ENCODE measurements at places on chromosomes 3 and 15.

GRCh38 chr15:90838139-90838538 is 30.2 kb upstream of the FURIN start:
- DNase-seq: peak; percentile 82

DNA sequence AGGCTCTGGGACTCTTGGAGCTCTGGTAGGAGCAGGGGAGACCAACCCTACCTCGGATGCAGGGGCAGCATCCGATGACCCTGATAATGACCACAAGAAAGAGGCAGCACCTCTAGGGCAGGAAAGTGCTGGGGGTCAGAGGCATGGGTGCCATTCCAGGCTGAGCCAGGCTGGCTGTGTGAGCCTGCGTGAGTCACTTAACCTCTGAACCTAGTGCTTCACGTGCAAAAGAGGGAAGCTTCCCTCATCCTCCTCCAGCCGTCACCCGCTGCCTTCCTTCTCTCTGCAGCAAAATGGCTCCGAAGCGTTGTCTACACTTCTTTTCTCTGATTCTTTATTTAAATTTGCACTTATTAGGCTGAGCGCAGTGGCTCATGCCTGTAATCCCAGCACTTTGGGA is 35.5 kb downstream of the ZDHHC19 start:
- no peak for DNase-seq

DNA sequence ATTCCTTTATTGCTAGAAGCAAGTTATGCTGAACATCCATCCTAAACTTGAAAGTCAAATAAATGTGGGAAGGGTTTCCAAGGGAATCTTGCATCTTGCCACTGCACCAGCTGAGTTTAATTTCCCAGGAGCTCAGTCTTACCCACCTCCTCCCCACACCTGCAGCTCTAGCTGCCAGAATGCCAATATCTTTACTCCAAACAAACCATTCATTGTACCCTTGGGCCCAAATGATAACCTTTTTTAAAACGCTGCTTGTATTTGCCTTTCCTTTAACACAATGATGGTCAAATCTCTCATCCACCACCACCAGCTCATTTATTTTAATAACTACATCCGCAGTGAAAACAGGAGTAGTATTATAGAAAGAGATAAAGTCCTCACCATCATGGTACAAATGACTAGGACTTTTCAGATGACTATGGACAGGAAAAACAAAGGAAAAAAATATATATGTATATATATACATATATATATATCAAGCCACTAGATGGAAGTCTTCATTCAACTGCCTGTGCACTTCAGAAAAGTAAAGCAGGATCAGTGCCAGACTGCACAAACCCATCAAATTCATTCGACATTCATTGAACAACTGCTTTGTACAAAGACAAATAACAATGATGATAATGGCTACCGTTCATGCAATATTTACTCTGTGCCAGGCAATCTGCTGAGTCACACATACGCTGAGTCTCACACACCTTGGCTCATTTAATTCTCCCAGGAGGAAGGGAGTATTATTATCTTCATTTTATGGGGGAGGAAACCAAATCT is 44.0 kb downstream of the BFSP2 start:
- no peak for DNase-seq

DNA sequence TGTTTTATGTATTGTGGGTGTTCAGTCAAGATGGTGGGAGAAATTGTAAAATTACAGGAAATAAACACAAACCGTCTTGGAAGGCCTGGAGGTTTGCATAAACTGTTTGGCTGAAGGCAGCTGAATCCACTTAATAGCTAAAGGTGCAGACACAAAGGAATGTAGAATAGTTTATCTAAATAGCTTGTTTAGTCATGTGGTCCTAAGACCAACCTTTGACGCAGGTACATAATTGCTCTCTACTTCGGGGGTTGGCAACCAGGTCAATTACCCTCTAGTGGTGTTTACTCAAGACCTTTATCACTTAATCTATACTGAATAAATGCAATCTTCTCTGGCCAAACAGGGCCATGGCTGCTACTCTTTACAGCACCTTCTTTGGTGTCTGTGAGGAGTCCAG is 502.8 kb downstream of the IGSF11 start:
- DNase-seq: no peak

DNA sequence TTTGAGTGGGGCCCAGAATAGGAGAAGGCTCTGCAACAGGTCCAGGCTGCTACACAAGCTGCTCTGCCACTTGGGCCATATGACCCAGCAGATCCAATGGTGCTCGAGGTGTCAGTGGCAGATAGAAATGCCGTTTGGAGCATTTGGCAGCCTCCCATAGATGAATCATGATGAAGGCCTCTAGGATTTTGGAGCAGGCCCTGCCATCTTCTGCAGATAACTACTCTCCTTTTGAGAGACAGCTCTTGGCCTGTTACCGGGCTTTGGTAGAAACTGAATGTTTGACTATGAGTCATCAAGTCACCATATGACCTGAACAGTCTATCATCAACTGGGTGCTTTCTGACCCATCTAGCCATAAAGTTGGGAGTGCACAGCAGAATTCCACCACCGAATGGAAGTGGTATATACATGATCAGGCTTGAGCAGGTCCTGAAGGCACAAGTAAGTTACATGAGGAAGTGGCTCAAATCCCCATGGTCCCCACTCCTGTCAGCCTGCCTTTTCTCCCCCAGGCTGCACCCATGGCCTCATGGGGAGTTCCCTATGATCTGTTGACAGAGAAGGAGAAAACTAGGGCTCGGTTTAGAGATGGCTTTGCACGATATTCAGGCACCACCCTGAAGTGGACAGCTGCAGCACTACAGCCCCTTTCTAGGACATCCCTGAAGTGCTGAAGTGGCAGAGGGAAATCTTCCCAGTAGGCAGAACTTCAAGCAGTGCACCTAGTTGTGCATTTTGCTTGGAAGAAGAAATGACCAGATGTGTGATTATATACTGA is 971.4 kb downstream of the MCTP2 start:
- DNase-seq: no peak

Data from CD4-positive, alpha-beta T cell treated with Interleukin-1 beta for 1 hour (primary cell).